GM04504 (cell line): ENCODE measurements at places on chromosomes 12 and 14.
A peak's percentile ranks its signal among the peaks of the same experiment; 100 is the strongest.

GRCh38 chr12:132243596-132244310 lies 85.6 kb downstream of the GALNT9 start:
- DNase-seq: no peak

DNA sequence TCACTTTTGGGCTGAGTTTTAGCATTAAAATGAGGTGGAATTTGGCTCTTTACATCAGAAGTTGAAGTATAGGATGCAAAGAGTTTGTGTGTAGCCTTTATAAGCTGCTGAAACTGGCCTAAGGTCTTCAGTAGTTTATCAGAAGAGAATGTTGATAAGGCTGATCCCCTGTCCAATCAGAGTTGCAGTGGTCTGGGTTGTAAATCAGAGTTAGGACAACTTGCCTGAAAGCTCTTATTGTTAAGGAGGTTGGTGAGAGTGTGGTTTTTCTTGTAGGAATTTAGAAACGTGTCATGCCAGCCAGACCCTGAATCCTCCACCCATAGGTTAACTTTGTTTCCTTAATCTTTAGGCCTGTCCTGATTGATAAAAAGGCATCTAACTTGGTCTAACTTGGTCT lies 143.5 kb downstream of the ST8SIA1 start:
- DNase-seq: no peak

GRCh38 chr14:69760810-69761209 lies 6.1 kb upstream of the SRSF5 start:
- no peak for DNase-seq

DNA sequence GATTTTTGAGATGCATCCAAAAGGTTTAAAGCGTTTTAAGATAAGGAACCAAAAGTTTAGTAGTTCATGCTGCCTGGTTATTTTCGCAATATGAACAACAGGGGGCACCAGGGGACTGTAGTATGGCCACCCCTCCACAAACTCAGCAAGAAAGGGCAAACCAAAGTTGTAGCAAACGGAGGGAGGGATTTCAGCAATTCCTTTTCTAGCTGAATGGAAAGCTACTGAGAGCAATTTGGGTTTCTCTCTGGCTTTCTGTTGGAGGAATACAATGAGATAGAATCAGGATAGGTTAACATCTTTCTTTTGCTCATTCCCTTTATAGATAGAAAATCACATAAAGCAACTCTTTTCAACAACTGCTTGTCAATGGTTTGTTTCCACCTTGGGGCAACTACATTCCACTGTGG lies 62.5 kb downstream of the DRAM1 start:
- peak; percentile 48 for DNase-seq

GRCh38 chr14:86826661-86827060 lies 1166.3 kb downstream of the GALC start:
- no peak for DNase-seq

DNA sequence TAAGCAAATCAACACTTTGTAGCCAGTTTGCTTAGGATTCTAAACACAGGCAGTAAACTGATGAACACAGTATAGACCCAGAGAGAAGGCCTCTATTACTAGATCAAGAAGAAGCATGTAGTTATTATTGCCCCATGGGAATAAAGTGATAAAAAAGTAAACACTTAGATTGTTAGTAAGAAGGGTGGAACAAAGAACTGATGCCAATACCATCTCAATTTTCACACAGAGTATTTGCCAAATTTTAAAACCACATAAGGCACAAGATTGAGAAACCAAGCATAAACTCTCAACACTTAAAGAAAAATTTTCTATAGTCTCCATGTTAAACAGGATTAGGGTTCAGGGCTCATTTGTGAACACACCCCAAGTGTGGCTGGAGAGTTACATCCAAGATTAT lies 77.0 kb upstream of the SYT1 start:
- no peak for DNase-seq

GRCh38 chr12:31928246-31929026 lies 30.8 kb upstream of the RESF1 start:
- no peak for DNase-seq

DNA sequence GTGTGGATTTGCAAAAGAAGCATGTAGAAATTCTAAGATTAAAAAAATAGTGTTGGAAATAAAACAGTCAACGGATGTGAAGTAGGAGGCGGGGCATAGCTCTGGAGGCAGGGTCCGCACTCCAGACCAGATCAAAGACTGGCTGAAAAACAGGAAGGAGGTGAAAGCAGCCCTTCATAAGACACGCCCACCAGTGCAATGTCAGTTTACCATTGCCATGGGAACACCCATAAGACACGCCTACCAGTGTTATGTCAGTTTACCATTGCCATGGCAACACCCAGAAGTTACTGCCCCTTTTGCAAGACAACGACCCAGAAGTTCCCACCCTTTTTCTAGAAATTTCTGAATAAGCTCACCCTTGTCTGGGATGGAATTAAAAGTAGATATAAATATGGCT lies 87.1 kb downstream of the FZD10 start:
- DNase-seq: no peak

- no peak for DNase-seq
Observed at GRCh38 chr12:89863968-89864367, 155.3 kb upstream of the ATP2B1 start.

GRCh38 chr12:54285150-54286041 lies 4.9 kb downstream of the HNRNPA1 start:
- DNase-seq: no peak

DNA sequence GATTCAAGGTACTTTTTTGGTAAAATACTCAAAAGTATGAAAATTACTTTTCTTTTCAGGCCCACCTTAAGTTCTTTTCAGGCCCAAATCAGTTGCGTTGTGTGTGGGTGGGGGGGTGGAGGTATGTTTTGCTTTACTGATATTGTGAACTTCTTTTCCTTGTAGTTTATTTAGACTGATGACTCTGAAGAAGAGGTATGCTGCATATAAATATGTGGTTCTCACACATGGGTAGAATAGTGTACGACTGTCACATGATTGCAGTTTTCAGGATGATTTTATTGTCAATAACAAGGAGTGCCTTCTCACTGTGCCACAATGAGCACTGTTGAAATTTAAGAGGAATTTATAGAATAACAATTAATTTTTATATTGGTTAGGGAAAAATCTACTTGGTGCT lies 166.6 kb upstream of the ATP2B1 start:
- DNase-seq: no peak

DNA sequence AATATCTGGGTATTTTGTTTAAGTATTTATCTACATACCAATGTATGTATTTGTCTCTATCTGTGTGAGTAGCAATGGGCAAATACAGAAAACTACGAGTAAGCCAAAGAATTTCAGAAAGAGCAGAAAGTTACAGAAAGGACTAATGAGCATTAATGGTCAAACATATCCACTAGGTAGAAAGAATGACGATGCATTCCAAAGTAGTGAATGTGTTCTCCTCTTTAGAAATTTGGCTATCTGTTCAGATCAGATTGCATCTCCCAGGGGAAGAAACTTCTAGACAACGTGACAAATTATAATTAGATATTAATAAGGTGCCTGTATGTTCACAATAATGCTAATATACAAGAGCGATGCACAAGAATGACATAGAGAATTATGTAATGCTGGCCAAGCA lies 194.5 kb upstream of the GZMB start:
- no peak for DNase-seq

DNA sequence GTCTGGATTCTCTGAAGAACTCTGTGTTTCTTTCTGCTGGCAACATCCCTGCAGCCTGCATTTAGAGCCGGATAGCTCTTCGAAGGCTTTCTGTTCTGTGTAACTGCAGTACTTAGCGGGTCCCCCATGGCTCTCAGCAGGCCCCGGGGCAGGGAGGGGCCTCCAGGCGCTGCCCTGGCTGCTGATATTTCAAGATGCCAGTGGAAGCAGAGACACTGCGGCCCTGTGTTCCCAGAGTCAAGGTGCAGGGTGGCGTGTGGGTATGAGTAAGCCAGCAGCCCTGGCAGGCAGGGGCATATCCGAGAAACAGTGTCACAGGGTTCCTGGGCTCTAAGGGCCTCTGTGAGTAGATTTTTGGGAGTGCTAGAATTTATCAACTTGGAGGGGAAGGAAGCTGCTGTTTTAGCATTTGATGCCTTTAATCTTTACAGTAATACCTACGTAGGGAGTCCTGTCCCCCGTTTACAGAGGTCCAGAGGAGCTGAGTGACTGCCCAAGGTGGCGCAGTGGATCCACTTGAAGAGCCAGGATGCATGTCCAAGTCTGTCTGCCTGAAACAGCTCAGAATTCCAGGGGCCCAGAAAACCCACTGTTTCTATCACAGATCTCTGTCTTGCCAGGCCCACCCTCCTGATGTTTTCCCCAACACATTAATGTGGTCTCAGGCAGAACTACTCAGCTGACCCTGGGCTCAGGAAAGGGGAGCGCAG lies 16.2 kb downstream of the ESRRB start:
- DNase-seq: no peak

DNA sequence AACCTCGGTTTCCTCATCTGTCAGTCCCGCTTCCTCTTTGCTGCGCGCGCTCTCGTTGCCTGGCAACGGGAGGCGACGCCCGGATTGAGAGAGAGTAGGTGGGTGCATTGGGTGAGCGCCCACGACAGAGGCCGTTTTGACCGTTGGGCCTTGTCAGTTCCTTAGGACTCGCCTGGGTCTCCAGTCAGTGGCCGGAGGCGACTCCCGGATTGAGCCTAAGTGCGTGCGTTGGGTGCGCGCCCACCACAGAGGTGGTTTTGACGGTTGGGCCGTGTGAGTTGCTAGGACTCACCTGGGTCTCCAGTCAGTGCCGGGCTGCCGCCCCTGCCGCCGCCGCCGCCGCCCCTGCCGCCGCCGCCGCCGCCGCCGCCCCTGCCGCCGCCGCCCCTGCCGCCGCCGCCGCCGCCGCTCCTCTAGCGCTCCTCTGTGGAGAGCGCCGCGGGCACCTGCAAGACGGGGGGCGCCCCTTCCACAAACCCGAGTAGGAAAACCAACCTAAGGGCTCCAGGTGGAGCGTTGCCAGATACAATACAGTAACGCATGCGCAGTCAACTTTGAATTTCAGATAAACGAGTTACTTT lies 37.2 kb downstream of the APOBEC1 start:
- DNase-seq: no peak

- no peak for DNase-seq
Observed at GRCh38 chr12:2664721-2665577, 129.8 kb upstream of the FKBP4 start.

DNA sequence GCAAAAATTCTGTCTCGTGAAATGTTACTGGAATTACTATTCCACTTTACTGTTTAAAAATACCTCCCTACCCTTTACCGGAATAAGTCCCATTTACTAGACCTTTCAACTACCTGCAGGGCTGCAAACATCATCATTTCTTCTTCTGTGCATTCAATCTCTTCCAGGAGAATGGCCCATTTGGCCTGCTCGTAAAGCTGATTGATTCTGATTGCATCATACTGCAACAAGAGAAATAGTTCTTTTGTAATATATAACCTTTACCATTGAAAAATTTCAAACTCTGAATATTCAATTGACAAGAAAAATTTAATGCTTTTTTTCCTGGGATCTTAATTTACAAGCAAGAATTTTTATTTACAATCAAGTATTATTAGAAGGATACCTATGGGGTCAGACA lies 72.4 kb downstream of the FERMT2 start:
- DNase-seq: no peak

DNA sequence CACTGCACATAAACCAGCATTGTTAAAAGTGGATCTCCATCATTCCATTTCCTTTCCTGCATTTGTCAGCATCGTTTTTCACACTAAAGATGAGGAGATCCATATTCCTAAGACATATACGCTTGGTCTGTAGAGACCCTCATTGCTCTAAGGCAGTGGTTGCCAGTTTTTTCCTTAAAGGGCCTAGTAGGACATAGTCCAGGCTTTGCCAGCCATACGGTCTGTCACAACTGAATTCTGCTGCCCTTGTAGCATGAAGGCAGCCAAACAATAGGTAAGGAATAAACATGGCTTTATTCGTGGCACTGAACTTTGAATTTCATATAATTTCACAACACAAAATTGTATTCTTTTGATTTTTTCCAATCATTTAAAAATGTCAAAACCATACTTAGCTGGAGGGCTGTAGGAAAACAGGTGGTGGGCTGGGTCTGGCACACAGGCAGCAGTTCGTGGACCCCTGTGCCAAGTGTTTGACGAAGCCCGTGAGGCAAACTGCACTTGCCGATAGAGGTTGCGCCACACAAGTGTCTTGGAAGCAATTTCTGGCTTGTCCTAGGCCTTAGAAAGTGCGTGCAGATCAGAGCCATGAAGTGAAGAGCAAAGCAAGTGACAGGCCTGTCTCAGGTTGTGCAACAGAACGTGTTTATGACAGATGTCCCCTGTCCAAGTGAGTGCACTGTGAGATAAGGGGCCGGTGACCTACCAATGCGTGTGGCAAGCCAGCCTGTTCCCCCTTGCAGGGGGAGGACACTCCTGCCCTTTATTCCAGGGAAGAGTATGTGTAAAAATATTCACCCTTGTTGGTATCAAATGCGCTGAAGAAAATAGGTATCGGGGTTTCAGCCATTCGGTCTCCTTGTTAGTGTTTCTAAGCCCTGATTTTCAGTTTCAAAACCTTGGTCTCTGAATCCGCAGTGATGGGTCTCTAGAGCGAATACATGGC lies 916 bp upstream of the CHPT1 start:
- DNase-seq: no peak

DNA sequence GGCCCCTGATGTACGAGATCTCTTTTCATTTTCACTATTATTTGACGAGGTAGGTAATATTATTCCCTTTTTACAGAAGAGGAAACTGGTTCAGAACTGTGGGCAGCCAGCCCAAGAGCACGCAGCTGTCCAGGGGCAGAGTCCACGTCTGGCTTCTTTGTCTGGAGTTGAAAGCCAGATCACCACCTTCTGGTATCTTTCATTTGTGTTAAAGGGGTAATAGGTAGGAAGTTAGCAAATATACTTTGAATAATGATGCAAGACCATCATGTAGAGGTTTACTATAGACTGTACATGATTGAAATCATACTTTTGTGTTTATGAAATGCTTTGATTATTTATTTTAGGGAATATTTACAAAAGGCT lies 144.1 kb upstream of the AMIGO2 start:
- no peak for DNase-seq

DNA sequence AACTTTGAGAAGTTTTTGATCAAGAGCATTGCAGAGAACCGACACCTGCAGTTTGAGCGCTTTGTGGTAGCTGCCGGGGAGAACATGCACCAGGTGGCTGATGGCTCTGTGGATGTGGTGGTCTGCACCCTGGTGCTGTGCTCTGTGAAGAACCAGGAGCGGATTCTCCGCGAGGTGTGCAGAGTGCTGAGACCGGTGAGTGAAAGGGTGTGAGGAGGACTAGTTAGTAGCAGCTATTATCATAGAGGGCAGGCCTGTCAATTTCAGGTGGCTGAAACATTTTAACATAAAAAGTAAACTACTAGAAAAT lies 27.0 kb upstream of the HIGD1C start:
- no peak for DNase-seq

DNA sequence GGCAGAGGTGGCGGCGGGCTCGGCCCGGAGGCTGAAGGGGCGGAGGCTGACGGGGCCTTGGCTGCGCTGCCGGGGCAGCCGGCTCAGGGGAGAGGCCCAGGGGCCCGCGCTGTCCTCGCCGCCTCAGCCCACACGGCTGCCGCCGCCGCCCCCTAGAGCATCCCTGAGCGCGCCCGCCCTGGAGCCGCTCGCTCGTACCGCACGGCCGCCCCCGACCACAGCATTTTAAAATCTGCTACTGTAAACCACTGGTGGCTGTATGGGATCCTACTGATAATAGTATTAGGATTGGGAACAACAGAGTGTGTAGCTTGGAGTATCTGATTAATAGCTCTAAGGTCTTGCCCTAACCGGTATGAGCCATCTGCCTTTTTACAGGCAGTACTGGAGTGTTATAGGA lies 22.2 kb upstream of the EDDM3A start:
- no peak for DNase-seq
